Activated T-cell treated with anti-CD3 and anti-CD28 coated beads, Interleukin-2, amount 50 U/mL, for 1 hour (primary cell): ENCODE measurements at places on chromosomes 11 and 22.

DNA sequence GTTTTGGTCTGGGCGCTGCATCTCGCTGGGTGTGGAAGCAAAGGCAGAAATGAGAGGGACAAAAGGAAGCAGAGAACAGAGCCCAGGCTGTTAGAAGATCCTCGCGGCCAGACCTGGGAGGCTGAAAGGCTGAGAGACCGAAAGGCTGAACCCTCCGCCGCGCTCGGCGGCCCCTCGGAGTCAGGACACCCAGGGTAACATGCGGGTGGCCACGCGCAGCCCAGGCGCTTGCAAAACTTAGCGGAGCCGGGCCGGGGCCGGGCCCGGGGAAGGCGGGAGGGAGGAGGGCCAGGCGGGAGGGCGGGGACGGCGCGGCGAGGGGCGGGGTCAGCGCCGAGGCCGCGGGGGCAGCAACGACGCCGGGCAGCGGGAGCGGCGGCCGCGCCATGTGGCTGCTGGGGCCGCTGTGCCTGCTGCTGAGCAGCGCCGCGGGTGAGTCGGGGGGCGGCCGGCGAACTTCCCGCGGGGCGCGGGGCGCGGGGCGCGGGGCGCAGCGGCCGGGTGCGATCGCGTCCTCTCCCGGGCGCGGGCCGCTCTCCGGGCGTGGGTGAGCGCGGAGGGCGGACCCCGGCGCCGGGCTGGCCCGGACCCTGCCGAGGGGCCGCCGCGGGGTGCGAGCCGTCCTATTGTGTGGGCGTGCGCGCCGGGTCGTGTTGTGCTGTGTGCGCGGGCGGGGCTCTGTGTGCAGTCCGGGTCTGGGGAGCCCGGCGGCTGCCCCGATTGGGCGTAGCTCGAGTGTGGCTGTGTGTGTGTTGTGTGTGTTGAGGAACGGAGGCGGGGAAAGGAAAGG lies at the start of gene LDLRAD3:
TSS of gene LDLRAD3 (plus strand) at position 350 of the 790 bp plus-strand sequence. CDS start at position 387, 37 bp downstream.
- peak; percentile 27 for DNase-seq

DNA sequence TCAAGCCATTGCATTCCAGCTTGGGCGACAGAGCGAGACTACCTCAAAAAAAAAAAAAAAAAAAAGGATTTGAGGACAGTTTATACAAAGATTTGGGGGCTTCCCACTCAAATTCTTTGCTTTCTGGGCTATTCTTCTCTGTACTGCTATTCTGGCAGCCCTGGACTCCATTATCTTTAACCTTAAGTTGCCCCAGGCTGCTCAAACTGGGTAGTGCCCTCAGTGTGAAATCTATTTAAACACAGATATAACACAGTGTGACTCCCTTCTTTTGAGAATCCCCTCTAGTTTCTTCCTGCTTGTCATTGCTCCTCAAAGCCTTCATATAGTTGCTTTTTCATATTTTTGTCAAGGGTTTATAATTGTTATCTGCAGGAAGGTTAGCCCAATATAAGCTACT lies 49.5 kb upstream of the WEE1 start:
- DNase-seq, result no peak

DNA sequence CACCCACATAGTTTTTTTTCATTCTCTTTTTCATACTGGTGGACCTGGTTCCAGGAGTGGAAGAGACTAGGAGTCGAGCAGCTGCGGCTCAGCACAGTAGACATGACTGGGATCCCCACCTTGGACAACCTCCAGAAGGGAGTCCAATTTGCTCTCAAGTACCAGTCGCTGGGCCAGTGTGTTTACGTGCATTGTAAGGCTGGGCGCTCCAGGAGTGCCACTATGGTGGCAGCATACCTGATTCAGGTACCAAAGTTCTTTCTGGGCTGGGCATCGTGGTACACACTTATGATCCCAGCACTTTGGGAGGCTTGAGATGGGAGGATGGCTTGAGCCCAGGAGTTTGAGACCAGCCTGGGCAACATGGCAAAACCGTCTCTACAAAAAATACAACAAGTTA lies 4.2 kb downstream of the PTPMT1 start:
- DNase-seq, result peak; percentile 11

DNA sequence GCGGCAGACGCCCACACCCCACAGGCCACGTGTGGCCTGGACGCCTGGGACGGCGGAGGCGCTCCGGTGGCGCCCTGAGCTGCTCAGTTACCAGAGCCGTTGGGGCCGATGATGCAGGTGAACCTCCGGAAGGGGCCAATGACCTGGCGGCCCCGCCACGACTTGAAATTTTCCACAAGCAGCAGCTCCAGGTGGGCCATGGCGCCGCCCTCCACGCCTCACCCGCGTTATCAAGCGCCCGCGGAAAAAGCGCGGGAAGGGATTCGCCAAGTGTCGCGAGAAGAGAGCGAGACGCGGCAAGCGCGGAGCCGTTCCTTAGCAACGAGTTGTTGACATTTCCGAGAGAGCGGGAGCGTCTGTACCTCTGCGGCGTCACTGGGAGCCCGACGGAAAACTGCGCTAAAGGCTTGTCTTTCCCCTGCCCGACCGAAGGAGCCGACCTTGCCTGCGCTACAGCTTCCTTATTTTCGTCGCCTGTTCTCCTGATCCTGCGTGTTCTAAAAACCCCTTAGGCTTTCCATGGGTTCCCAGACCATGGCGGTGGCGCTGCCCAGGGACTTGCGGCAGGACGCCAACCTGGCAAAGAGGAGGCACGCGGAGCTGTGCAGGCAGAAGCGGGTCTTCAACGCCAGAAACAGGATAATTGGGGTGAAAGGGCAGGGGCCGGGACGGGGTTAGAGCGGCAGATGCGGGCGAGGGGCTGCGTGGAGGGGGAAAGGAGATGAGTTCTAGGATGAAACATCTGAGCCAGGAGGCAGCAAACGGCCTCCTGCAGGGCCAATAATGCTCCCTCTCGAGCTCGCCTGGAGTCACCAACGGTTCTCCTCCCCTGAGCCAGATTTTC lies at the start of the genes RIBC2 and SMC1B:
TSS of gene RIBC2 (plus strand) at position 326 of the 844 bp plus-strand sequence. CDS start at position 520, 194 bp downstream.
TSS of gene SMC1B (minus strand) at position 232 of the 844 bp plus-strand sequence. CDS start at position 200, 32 bp downstream.
- DNase-seq, result peak; percentile 80

- DNase-seq, result no peak
Measured at GRCh38 chr11:12543596-12544415, 130.4 kb upstream of the TEAD1 start.

DNA sequence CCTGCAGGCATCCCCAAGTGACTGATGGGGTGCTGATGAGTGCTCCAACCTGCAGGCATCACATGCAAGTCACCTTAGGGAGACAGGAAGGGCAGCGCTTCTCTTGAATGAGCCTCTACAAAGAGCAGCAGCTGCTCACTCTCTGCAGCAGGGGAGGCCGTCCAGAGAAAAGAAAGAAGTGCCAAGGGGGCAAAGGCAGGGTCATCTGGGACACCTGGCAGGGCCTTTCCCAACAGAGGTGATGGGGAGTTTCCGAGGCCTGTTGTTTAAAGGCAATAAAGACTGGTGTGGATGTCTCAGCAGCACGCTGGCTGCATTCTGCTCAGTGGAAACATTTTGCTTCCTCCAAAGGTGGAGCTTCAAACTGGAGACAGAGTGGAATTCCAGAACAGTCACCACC lies 113.7 kb downstream of the ETS1 start:
- DNase-seq, result no peak
